ENCODE measurements at places on chromosomes 5 and 9.

DNA sequence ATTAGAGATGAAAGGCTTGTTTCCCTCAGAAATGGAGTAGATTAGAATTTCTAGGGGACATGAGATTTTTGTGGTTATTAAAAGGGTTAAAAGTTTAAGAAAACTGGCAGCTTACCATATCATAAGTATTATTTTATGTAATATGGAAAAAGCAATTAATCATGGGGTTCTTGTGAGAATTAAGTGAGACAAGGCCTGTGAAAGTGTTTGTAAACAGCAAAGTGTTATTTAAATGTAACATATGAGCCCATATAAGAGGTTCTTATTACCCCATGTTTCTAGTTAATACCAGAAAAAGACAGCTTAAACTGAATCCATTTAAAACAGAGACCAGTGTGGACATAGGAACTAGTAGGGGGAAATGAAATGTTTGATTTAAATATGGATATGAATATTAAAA is 241.1 kb upstream of the PIK3R1 start:
- DNase-seq = no peak

DNA sequence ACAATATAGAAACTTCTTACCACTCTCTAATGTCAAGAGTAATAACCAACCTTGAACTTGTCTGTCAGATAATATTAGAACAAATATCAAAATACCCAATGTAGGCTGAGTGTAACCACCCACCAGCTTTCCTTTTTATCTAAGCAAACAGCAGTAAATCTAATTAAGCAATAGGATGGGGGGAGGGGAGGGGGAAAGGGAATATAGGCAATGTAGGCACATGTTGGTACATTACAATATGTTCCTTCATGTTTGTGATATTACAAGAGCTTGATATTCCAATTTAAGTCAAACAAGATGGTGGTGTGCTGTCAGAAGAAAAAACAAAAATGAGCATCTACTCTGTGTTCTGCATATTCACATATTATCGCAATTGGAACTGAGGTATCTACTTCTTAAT is 158.2 kb downstream of the DENND1A start:
- no peak for DNase-seq

- DNase-seq = no peak
Measured at GRCh38 chr5:69043655-69043996, 50.2 kb upstream of the SLC30A5 start.

DNA sequence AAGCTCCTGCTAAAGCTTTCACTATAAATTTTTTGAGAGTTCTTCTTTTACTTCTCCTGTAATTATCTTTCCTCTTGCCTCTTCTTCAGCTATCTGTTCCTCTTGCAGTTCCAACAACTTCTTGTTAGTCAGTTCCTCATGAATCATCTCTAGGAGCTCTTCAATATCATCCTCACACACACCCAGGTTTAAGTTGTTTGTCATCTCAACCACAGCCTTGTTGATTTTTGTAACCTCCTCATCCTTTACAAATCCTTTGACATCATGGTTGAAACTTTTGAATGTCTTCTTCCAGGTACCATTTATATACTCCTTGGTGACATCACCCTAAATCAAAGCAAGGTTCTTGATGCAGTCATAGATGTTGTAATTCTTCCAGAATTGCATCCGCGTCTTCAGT is 106.3 kb upstream of the MAMDC2 start:
- no peak for DNase-seq

DNA sequence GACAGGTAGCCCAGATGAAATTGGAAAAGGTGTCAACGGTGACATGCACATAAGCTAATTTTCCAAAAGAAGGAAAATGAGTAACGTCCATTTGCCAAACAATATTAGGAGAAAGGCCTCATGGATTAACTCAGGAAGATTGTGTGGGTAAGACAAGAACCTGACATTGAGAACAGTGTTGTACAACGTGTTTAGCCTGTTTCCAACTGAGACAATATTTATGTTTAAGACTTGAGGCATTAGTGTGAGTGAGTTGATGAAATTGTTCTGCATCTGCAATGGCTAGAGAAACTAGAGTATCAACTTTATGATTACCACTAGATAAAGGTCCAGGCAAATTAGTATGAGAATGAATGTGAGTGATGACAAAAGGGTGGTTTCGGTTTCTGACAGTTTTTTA is 191.3 kb upstream of the RAI14 start:
- no peak for DNase-seq

DNA sequence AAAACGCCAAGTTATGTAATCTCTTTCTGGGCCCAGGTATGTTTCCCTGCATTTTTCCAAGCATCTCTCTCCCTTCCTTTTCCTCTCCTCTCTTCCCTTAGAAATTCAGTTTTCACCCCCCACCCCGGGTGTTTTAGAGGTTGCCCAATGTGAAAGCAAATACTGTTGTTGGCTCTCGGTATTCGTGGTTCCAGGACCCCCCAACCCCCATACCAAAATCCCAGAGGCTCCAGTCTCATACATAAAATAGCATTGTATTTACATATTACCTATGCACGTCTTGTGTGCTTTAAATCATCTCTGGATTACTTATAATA is 48.8 kb downstream of the ACER2 start:
- DNase-seq = no peak

GRCh38 chr5:77972469-77973252 is 196.5 kb upstream of the TBCA start:
- DNase-seq = no peak

DNA sequence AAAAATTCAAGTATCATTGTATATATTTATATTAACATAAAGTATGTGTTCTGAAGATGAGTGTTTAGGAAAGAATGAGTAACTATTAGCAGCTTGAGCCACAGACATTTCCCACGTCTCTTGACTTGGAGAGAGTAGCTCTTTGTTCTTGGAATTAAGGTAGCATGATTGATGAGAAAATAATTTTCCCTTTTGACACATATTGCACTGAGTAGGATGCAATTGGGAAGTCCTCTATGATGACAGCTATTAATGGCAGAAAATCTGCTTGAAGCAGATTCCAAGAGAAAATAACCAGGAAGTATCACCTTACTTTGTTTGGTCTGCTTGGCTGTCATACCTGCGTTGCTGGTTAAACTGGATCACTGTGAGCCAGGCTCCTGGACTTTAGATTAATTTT is 204.8 kb downstream of the TLE4 start:
- DNase-seq = no peak

GRCh38 chr5:106241409-106241808 is 1429.3 kb downstream of the EFNA5 start:
- DNase-seq = no peak

DNA sequence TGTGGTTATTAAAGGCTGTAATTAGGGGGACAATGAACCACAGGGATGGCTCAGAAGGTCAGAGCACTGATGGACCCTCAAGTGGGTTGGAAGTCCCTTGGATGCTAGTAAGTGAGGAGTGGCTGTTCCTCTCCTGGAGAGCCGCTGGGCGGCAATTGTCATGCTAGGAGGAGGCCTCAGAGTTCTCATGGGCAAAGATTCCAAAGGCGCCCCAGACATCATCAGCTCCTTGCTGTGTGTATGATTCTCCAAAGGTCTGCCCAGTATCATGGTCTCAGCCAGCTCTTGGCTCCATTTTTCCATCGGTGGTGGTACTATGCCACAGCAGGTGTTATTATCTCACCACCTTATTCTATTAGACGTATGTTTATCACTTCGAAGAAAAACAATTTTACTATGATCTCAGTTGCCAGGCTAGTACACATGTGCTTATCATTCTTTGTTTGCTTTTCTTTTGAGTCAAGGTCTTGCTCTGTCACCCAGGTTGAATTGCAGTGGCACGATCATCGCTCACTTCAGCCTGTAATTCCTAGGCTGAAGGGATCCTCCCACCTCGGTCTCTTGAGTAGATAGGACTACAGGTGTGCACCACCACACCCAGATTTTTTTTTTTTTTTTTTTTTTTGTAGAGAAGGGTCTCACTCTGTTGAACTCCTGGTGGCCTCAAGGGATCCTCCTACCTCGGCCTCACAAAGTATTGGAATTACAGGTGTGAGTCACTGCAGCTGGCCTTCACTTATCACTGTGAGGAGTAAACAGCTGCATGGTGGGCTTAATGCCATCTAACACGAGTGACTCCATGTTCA is 46.8 kb downstream of the EXOSC2 start:
- DNase-seq = no peak

DNA sequence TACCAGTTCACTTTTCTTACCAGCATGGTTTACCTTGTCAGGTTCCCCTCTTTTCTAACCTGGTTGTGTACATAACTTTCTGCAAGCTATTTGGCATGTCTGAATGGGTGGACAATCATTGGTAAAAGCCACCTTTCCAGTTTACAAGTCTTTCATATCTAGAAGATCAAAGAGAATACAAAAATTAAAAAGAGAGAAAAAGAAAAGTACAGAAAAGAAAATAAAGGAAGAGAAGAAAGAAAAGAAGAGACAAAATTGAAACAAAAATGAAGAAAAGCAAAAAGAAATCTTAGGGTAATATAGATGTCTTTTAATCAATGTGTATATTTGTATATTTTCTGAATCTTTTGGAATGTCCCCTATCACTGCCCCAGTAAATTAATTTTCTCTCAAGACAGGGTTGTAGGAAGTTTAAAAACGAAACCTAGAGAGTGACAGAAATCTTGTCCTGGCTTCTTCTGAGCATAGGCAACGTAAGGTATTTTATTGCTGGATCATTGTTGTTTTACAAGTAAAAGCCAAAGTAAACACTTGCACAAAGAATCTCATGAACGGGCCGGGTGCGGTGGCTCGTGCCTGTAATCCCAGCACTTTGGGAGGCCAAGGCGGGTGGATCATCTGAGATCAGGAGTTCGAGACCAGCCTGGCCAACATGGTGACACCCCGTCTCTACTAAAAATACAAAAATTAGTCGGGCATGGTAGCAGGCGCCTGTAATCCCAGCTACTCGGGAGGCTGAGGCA is 98.7 kb upstream of the IFNE start:
- no peak for DNase-seq

DNA sequence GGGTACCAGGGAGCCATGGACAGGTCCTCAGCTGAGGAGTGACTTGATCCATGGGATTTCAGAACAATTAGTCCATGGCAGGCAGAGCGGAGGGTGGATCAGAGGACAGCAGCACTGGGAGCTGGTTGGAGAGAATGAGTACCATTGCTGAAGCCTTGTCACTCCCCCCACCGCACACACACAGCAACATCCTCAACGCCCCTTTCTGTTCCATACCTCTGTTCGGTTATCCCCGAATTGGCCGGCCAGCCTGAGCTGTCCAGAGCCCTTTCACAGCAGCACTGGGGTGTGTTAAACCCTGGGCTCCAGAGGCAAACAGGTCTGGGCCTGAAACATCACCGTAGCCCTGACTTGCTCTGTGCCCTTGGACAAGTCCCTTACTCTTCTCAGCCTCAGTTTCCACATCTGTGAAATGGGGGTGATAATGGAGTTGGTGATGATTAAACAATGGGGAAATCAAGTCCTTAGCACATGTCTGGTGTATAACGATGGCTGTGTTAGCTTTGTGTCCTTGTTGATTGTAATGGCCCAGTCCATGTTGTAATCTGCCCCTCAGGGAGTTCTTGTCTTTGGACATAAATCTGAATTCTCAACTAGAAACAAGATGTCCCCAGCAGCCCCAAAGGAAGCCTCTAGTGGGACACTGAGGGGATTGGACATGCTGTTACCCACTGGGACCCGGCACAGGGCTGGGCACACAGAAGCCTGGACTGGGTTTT is 16.9 kb downstream of the GSN start:
- no peak for DNase-seq

DNA sequence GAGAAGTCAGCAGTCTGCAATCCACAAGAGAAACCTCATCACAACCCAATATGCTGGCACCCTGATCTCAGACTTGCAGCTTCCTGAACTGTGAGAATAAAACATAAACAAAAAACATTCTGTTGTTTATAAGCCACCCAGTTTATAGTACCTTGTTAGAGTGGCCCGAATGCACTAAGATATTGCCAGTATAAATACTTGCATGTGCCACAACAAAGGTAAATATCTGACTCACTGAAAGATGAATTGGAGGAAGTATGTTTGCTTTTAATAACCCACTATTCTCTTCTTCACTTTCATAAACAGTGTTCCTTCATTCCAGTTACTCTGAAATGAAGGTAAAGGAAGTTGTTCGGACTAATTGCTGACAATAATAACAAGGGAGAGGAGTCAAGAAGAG is 1163.4 kb upstream of the CDH6 start:
- no peak for DNase-seq

DNA sequence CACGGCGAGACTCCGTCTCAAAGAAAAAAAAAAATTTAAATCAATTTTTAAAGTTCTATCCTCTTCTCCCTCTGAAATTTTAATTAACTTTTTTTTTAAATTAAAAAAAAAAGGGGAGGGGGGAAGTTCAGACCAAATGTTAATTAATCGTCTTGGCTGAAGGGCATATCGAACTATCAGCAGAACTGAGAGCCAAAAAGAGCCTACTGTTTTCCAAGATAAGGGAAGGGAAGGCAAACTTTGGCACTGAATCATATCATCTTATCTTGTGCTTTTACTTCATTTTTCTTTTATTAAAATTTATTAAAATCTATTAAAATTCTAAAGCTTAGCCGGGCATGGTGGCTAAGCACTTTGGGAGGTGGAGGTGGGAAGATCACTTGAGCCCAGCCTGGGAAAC is 45.9 kb upstream of the MTMR12 start:
- no peak for DNase-seq

- DNase-seq = no peak
Measured at GRCh38 chr5:179142434-179143198, 82.4 kb downstream of the ZNF354C start.

DNA sequence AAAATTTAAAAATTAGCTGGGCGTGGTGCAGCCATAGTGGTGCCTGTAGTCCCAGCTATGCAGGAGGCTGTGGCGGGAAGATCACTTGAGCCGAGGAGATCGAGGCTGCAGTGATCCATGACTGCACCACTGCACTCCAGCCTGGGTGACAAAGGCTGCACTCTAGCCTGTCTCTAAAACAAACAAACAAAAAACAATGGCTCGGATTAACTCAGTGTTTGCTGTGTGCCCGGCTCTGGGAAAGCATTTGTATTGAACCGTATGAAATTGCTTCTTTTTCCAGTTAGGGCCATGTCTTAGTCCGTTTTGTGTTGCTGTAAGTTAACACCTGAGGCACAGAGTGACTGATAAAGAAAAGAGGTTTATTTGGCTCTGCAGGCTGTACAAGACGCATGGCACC is 62.6 kb downstream of the CFAP77 start:
- no peak for DNase-seq

DNA sequence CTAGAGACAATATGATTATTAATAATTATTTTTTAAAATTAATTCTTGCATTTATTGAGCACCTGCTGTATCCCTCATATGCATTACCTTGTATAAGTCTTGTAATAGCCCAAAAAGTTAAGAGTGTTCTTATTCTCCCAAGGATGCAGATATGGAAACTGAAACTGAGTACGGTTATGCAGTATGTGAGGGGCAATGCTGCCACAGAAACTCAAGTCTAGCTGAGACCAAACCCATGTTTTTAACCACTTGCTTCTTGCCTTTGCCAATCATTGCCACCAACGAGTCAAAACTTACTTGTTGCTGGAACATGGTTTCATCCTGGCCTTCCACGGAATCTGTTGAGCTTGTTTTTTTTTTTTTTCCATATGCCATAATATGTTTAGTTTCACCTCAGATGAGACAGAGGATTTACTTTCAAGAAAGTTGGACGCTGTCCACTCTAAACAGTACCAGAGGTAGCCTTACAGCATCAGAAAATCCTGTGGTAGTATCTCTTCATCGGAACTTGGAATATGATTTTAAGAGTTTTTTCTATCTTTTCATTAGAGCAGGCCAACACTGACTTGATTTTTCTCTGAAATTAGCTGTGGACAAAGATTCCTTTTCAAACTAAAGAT is 27.9 kb downstream of the DOCK8 start:
- DNase-seq = no peak
